Activated CD4-positive, CD25-positive, alpha-beta regulatory T cell treated with anti-CD3 and anti-CD28 coated beads, Interleukin-2, amount 50 U/mL, for 24 hours (primary cell): ENCODE measurements at places on chromosomes 6 and 20.

DNA sequence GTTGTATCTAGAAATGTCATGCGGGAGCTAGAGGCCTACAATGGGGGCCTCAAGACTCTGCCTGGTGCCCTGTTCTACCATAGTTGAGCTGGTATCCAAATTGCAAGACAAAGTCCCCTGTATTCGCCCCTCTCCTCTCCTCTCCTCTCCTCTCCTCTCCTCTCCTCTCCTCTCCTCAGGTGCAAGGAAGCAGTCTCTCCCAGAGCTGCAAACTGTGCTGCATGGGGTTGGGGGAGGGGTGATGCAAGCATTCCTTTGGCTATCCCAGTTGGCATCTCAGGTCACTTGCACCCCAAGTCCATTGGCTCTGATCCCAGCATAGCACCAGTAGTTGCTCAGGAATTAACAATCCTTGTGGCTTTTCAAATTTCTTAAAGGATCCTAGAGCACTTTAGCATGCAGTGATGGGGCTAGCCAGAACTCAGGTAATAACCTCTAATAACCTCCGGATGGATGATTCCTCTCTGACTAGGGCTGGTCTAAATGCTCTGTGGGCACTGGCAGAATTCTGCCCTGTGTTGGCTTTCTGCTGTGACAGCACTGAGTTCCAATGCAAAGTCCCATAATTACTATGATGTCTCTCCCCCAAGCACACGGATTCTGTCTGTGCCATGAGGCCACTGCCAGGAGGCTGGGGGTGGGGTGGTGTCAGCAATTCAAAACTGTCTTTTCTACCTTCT is 35.3 kb downstream of the TAF11 start:
- no peak for ATAC-seq

DNA sequence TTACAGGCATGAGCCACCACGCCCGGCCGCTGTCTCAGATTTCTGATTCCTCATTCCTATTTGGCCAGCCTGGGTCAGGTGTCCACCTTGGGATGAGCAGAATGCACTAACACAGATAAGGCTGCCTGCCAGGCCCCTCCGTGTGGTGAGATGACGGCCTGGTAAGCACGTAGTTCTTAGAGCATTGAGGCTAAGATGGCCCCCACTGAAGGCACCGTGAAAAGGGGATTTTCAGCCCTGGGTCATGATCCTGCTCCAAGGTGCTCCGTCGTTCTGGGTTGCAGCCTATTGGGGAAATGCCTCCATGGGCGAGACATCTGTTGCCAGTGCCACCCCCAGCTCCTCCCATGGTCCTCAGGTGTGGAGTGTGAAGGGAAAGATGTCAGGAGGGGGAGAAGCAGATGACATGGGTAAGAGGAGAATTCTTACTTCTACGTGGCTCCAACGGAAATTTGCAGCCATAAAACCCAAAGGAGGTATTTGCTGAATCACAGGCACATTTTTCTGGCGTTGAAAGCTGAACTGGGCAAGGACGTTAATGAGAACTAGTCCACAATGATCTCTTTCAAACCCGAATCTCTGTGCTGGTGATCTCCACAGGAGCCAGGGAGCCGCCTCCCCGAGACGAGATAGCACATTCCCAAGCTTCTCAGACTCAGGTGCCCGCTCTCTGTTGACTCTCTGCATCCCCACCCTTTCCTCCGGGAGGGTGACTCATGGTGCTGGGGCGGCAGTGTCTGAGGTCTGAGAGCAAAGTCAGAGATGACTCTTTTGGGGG is 34.0 kb upstream of the BMP6 start:
- no peak for ATAC-seq

- ATAC-seq: no peak
These were observed 57.6 kb upstream of the HMGCLL1 start for GRCh38 chr6:55636406-55637102.

DNA sequence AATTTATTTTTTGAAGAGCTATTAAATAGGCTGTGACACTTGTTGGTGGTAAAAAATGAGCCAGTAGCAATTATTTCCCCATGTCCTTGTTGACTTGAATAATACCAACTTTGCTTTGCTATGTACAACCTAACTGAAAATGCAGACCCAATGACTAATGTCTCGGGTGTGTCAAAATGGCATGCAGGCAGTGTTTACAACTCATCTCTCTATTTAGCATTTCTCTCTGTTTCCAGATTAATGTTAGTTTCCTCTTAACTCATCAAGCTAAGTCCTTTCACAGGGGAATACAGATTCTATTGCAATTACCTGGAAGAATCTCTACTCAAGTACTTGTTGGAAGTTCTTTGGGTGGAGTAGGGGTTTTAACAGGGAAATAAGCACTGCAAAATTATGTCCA is 504.4 kb downstream of the BCKDHB start:
- ATAC-seq: no peak

GRCh38 chr6:25312703-25313102 is 33.5 kb downstream of the CARMIL1 start:
- ATAC-seq: no peak

GRCh38 chr6:42038163-42038562 is 12.2 kb upstream of the TAF8 start:
- ATAC-seq: no peak

- no peak for ATAC-seq
These were observed 31.0 kb upstream of the VEGFA start for GRCh38 chr6:43738877-43739641.

DNA sequence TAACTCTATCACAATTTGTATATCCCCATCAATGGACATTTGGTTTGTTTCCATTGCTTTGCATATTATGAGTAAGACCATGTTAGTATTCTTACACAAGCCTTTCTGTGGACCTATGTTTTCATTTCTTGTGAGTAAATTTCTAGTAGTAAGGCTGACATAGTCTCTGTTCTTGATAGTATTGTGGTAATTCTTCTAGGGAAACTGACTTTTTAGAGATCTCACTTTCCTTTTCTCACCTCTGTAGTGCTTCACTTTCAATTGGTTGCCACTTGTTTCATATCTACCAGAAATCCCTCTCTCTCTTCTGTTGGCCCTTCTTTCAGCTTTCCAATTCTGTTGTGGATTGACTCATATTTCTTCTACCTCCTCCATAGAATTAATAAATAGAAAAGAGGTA is 8.5 kb downstream of the ISM1 start:
- ATAC-seq: peak; percentile 61

DNA sequence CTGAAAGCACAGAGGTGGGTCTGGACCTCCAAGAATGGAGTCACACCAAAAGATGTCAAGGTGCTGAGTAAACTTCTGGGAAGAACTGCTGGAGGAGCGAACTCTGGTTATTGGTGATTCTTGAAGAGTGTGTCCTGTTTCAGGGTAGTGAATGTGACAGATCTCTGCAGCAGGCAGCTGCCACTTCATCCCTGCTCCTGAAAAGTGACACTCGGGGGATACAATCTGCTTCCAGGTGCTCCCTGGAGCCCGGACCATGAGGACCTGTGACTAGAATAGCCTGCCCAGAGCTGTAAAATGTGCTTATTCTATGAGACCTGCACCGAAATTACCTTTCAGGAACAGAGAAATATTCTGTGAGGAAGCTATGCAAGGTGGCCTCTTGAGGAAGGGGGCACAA is 191.1 kb downstream of the FOXC1 start:
- no peak for ATAC-seq

GRCh38 chr6:48615041-48615440 is 504.0 kb upstream of the PTCHD4 start:
- ATAC-seq: no peak

- ATAC-seq: no peak
These were observed 6.4 kb downstream of the ZNF512B start for GRCh38 chr20:63963348-63963741.

GRCh38 chr6:15577550-15578171 is 85.2 kb downstream of the DTNBP1 start:
- ATAC-seq: no peak

GRCh38 chr6:48670546-48670945 is 559.5 kb upstream of the PTCHD4 start:
- no peak for ATAC-seq

GRCh38 chr6:72850469-72850868 is 228.6 kb downstream of the KCNQ5 start:
- no peak for ATAC-seq

GRCh38 chr6:11270030-11271027 is 37.9 kb upstream of the NEDD9 start:
- ATAC-seq: no peak

- no peak for ATAC-seq
These were observed at the start of gene MMP24 for GRCh38 chr20:35226126-35226883. Gene MMP24, plus strand, starts transcription at chr20:35226690. Its CDS starts 49 bp downstream, at chr20:35226739.

DNA sequence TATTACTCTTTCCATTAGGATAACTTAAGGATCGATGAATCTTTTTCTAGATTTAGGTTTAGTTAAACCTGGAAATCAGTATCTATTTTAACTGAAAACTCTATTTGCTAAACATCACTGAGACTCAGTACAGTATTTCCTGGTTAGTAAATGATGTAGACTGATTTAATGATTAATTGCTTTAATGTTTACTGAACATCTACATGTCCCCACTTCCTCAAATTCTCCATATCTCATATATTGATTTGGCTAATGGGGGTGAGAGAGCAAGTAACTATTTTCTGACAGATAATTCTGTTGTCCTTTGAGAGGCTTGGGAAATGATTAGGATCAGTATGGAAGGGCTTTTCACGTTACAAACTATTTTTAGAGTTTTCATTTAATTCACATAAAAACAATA is 10.3 kb downstream of the MKKS start:
- no peak for ATAC-seq
